ENCODE measurements at places on chromosomes 11 and 22.

DNA sequence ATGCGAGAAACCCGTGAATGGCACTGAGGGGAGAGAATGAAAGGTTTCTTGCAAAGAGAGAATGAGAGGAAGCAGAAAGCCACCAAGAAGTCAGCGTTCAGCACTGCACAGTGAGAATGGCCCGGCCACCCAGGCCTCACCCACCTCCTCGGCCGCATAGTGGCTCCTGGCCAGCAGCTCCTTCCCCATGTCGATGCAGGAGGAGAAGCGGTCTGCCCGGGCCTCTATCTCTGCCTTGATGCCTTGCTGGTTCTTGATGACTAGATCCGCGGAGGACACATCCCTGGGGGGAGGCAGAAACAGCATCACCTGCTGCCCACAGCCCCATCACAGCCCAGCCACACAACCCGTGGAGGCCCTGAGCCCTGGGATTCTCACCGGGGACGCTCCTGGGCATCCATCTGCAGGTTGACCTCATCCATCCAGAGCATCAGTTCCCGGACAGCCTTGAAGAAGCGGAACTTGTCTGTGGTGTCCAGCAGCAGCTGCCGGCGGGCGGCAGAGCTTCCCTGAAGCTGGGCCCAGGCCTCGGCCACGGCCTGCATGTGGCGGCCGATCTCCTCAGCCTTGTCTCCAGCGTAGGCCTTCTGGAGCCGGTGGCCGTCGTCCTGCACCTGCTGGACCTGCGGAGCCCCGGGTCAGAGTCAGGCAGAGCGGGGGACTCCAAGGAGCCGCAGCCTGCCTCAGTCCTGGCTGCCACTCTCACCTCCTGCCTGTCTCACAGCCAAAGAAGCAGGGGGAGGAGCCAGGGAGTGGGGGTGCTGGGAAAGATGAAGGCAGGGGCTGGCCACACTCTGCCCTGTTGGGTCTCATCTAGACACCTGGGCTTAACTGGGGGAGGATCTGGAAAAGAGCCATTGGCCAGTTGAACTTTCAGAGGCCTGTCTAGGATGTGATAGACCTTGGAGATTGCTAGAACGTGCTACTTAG lies 12.2 kb upstream of the RBM4B start:
- H3K36me3 ChIP-seq = peaks cover 75% of the 10 kb centered on the region
- no peak for DNase-seq
- H3K4me3 ChIP-seq = no peak overlapping the region
- no peaks in the 10 kb centered on the region for H3K4me1 ChIP-seq

- H3K27me3 ChIP-seq = no peaks in the 10 kb centered on the region
- H3K4me3 ChIP-seq = no peak overlapping the region
- H3K27ac ChIP-seq = no peak overlapping the region
- no peaks in the 10 kb centered on the region for H3K36me3 ChIP-seq
These were observed 14.3 kb upstream of the TMEM86A start for GRCh38 chr11:18684267-18684666.

- H3K27me3 ChIP-seq = no peaks in the 10 kb centered on the region
- no peak overlapping the region for H3K4me3 ChIP-seq
- H3K36me3 ChIP-seq = no peaks in the 10 kb centered on the region
- no peaks in the 10 kb centered on the region for H3K4me1 ChIP-seq
These were observed 183.9 kb downstream of the KIRREL3 start for GRCh38 chr11:126816645-126817044.

DNA sequence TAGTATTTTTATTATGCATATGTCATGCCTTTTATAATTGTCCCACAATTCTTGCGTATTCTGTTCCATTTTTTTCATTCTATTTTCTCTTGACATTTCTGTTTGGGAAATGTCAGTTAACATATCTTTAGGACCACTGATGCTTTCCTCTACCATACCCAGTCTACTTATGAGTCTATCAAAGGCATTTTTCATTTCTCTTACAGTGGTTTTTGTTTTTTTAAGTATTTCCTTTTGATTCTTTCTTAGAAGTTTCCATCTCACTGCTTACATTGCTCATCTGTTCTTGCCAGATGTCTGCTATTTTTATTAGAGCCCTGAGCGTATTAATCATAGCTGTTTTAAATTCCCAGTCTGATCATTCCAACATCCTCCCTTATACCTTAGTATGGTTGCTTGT lies 29.3 kb upstream of the OR8B8 start:
- no peaks in the 10 kb centered on the region for H3K36me3 ChIP-seq
- DNase-seq = no peak
- no peak overlapping the region for H3K4me3 ChIP-seq
- no peaks in the 10 kb centered on the region for H3K4me1 ChIP-seq
- H3K27ac ChIP-seq = no peak overlapping the region

- peaks cover 8% of the 10 kb centered on the region for H3K27me3 ChIP-seq
- H3K4me1 ChIP-seq = peaks cover 4% of the 10 kb centered on the region
- no peak overlapping the region for H3K4me3 ChIP-seq
- no peak for DNase-seq
- no peak overlapping the region for H3K27ac ChIP-seq
These were observed 70.4 kb upstream of the KCNQ1OT1 start for GRCh38 chr11:2770096-2770751.

DNA sequence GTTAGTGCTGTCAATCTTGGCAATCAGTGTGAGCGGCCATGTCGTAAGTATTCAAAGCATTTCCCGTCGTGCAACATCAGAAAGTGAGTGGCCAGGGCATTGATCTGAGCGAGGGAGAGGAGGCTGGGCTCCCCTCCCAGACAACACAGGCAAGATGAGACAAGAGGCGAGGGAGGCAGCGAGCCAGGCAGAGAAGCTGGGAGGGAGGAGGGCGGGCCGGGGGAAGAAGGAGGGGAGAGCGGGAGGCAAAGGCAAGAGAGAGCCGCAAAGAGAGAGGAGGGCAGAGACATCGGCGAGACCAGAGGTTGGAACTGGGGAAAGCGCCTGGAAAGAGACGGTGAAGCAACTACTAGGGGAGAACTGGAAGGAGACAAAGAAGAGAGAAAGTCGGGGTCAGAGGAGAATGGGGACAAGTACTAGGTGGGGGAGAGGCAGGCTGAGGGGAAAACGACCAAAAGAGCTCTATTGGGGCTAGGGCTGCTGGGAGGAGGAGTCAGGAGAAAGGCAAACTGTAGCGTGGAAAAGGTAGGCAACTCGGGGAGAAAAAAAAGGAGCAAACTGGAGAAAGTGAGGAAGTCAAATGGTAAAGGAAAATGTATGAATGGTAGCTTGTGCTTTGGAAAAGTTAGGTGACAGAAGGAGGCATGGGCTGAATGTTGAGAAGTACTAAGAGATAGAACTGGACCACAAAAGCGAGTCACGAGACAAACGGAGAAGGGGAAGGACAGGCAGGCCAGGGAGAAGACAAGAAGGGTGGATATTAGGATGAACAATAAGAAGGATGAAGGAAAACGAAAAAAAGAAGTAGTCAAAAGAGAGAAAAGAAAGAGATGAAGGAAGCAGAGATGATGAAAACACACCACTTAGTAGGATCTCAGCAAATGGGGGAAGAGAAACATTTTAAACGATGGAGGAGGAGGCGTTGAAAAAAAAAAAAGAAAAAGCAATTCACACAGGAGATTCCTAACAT lies 130.5 kb upstream of the C11orf58 start:
- H3K4me1 ChIP-seq = peaks cover 12% of the 10 kb centered on the region
- DNase-seq = no peak
- peaks cover 100% of the 10 kb centered on the region for H3K27me3 ChIP-seq
- H3K4me3 ChIP-seq = peak overlapping the region; percentile 72
- H3K27ac ChIP-seq = no peak overlapping the region
- H3K36me3 ChIP-seq = peaks cover 6% of the 10 kb centered on the region
